ENCODE measurements at places on chromosomes 2 and 18. TPM values are rescaled to one million over a fixed set of nuclear protein-coding genes. Genes with fewer than 3 reads are reported as not detected.

- DNase-seq, result no peak
Measured at GRCh38 chr2:127721978-127722355, 20.7 kb downstream of the SFT2D3 start.

DNA sequence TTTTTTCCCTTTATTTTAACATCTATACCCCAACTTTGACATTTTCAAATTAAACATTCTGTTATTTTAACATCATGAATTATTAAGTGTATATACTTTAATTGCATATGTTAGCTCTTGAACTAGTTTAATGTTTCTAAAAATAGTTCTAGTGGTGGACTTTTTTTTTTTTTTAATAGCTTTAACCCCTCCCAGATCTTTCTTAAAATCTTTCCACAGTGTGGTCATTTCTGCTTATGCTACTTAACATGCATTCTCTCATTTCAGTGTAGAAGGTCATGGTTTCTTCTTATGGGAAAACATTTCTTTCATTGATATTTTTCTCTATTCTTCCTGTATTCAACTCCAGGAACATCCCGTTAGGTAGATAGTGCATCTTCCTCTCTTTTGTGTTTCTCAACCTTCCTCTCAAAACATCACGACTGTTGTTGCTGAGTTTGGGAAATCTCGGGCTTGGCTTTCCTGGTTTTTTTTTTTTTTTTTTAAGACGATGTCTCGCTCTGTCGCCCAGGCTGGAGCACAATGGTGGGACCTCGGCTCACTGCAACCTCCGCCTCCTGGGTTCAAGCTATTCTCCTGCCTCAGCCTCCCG lies 849 bp upstream of the TMEM18 start:
- DNase-seq, result peak; percentile 34

- DNase-seq, result no peak
Measured at GRCh38 chr2:20562540-20563225, 88.2 kb downstream of the HS1BP3 start.

- DNase-seq, result no peak
Measured at GRCh38 chr2:236998758-236999157, 86.9 kb upstream of the COPS8 start.

GRCh38 chr18:76495006-76495370 lies at the start of gene ZNF516:
ZNF516 (minus strand) TSS chr18:76495242; CDS start chr18:76443054, 52,188 bp downstream.
- peak; percentile 57 for DNase-seq

GRCh38 chr18:54849683-54850082 lies 21.4 kb downstream of the RAB27B start:
- DNase-seq, result no peak

DNA sequence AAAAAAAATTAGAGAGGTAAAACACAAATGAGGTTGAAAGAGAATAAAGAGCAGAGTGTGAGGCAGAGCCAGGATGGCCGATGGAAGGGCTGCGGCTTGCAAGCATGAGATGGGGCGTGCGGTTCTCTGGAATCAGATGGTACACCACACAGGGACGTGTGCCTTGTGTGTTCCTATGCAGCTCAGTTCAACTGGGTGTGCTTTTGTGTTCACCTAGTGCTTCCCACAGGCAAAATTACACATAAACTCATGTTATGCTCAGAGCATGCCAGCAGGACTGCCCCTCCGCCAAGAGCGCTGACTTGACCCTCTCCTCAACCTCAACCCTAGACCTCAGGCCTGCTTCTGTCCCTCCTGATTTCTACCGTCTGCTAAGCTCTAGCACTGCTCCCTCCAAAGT lies 24.4 kb downstream of the STARD7 start:
- no peak for DNase-seq

GRCh38 chr2:37271376-37272067 lies 40.1 kb downstream of the NDUFAF7 start:
- DNase-seq, result no peak

GRCh38 chr2:57373530-57373929 lies 673.1 kb upstream of the VRK2 start:
- DNase-seq, result no peak

GRCh38 chr2:234496055-234496834 lies 636 bp downstream of the ARL4C start:
- DNase-seq, result peak; percentile 82

- no peak for DNase-seq
Measured at GRCh38 chr2:188684795-188685194, 289.4 kb upstream of the COL3A1 start.

DNA sequence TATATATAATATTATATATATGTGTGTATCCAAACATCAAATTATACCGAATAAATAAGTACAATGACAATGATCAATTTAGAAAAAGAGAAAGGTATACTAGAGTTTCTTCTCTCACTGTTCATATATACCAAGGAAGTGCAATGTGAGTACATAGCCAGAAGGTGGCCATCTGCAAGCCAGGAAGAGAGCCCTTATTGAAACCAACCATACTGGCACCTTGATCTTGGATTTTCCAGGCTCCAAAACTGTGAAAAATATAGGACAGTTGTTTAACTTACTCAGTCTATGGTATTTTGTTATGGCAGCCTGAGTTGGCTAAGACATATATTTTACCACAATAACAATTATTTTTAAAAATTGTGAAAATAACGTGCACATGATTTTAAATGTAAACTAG lies 1490.2 kb upstream of the SLC39A10 start:
- peak; percentile 22 for DNase-seq

- no peak for DNase-seq
Measured at GRCh38 chr18:10497206-10497749, 28.5 kb upstream of the NAPG start.

The TUBA4B gene
- polyA plus RNA-seq, result not detected

The ANKRD44 gene
- 84.9 TPM for polyA plus RNA-seq

The TMEM198 gene
- 2.3 TPM for polyA plus RNA-seq

The ADRA2B gene
- 0.46 TPM for polyA plus RNA-seq

Data from B cell (primary cell).